ENCODE measurements at places on chromosomes 5 and 9. TPM values are rescaled to one million over a fixed set of nuclear protein-coding genes. Genes with fewer than 3 reads are reported as not detected.

DNA sequence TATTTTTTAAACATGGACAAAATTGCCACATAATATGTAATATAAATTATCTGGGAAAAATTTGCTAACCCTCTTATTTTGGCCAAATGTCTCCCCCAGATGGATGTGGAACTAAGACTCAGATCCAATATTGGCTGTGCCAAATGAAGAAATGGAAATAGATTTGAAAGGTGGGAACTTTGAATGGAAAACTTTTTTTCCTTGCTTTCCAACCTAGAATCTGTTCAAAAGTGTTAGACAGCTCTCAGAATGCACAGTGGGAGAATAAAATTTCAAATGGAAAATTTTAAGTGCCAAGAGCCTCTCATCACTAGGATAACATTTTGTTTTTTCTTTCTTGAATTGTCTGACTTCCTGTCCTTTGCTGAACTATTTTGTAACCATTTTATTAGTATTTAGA is 142.6 kb upstream of the GAS1 start:
- no peaks in the 10 kb centered on the region for H3K4me1 ChIP-seq
- no peaks in the 10 kb centered on the region for H3K36me3 ChIP-seq
- H3K27me3 ChIP-seq = no peaks in the 10 kb centered on the region
- DNase-seq = no peak
- H3K4me3 ChIP-seq = no peak overlapping the region

DNA sequence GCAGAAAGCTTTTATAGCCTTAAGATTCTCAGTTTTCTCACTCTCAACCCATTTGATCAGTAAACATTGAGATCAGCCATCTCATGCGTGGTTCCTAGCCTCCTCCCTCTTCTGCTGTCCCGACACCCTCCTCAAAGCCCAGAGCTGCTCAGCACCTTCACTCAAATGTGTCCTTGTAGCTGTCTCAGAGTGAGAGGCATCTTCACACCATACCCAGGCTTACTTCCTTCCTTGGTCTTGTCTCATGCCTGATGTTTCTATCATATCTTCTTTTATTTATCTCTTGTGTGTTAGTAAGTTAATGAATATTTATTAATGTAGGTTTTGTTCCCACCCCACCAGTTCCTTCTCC is 72.4 kb upstream of the SNX2 start:
- no peaks in the 10 kb centered on the region for H3K27me3 ChIP-seq
- no peak overlapping the region for H3K4me3 ChIP-seq
- DNase-seq = no peak
- peak overlapping the region; percentile 73 for H3K27ac ChIP-seq
- H3K36me3 ChIP-seq = no peaks in the 10 kb centered on the region

- H3K27ac ChIP-seq = no peak overlapping the region
- no peak overlapping the region for H3K4me3 ChIP-seq
- no peaks in the 10 kb centered on the region for H3K4me1 ChIP-seq
- no peaks in the 10 kb centered on the region for H3K36me3 ChIP-seq
- no peak for DNase-seq
- no peaks in the 10 kb centered on the region for H3K27me3 ChIP-seq
Observed at GRCh38 chr9:14935106-14935751, 25.0 kb upstream of the FREM1 start.

- no peak overlapping the region for H3K27ac ChIP-seq
- no peaks in the 10 kb centered on the region for H3K27me3 ChIP-seq
- H3K4me1 ChIP-seq = peaks cover 26% of the 10 kb centered on the region
- no peak for DNase-seq
- H3K4me3 ChIP-seq = no peak overlapping the region
- H3K36me3 ChIP-seq = no peaks in the 10 kb centered on the region
Observed at GRCh38 chr9:136769710-136770191, 5.4 kb upstream of the LCN15 start.

DNA sequence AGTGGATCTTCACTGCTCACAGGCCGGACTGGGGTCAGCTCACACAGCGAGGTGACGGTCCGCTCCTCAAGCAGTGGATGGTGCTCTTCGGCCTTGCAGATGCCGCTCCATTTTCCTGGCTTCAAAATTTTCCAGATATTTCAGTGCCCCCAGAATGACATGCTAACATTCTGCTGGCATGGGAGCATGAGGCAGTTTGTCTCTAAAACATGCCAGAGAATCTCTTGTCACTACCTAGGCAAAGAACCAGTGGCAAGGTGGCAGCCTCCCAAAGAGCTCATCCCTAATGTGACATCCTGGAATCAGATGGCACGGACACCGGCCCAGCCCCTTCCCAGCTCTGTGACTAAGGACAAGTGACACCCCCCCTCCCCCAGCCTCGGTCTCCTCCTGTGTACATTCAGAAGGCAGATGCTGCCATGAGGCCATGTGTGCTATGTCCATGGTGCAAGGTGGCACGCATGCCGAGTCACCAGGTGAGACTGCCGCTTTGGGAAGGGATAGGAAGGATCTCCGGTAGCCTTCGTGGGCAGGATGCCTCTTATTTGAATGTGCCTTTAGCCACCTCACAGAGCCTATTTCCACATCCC is 2.7 kb downstream of the S1PR3 start:
- no peaks in the 10 kb centered on the region for H3K36me3 ChIP-seq
- H3K27me3 ChIP-seq = no peaks in the 10 kb centered on the region
- no peaks in the 10 kb centered on the region for H3K4me1 ChIP-seq
- H3K4me3 ChIP-seq = no peak overlapping the region
- DNase-seq = no peak
- no peak overlapping the region for H3K27ac ChIP-seq

DNA sequence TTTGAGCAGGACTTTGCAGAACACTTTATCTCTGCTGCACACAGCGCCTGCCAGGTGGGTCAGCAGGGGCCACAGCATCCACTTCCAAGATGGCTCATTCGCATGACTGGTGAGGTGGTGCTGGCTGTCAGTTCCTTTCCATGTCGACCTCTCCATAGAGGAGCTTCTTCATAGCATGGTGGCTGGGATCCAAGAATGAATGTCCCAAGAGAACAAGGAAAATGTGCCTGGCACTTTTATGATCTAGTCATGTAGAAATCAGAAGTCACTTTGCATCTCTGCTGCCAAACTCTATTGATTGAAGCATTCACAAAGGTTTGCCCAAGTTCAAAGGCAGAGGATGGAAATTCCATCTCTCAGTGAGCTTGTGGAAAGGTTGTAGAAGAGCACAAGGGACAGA is 85.0 kb downstream of the GALNT10 start:
- H3K4me3 ChIP-seq = no peak overlapping the region
- H3K4me1 ChIP-seq = peaks cover 44% of the 10 kb centered on the region
- DNase-seq = no peak
- H3K27me3 ChIP-seq = no peaks in the 10 kb centered on the region

DNA sequence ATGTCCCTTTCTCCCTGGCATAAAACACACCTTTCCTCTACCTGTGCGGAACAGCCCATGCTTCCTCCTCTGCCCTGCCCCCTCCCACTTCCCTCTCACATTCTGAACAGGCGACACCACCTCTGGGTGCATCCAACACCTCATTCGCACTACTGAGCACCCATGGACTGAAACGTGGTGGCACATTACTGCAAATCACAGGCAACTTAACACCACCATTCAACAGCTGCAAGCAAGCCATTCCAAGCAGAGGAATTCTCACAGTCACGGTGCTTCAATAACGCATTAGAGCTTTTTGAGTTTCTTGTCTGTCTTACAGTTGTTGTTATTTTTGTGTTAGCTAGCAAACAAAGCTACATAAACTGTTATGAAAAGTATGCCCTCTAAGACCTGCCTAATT is 298.2 kb upstream of the TAS2R1 start:
- no peaks in the 10 kb centered on the region for H3K27me3 ChIP-seq
- no peak overlapping the region for H3K4me3 ChIP-seq
- no peak for DNase-seq
- no peaks in the 10 kb centered on the region for H3K4me1 ChIP-seq

GRCh38 chr9:72362118-72362531 is 2.9 kb downstream of the ZFAND5 start:
- H3K36me3 ChIP-seq = 0 out of 2 replicates have a peak, but pooled peaks cover 7% of the 10 kb centered on the region
- peak overlapping the region; percentile 17 for H3K27ac ChIP-seq
- no peaks in the 10 kb centered on the region for H3K27me3 ChIP-seq
- peak overlapping the region; percentile 91 for H3K4me3 ChIP-seq
- DNase-seq = no peak

DNA sequence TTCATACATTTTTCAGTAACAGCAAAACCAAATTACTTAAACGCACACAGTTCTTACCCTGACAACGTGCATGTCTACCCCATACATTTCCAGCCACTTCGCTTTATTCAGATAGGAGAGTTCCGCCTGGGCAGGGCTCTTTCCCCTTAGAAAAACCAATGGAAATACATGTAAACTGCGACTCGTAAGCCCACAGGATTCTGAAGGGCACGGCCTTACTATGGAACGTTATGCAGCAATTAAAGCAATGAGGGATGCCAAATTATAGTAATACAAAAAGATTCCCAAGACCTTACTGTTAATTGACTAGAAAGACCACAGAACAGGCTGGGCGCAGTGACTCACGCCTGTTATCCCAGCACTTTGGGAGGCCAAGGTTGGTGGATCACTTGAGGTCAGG is 64.5 kb downstream of the EPB41L4B start:
- no peak overlapping the region for H3K27ac ChIP-seq
- no peaks in the 10 kb centered on the region for H3K4me1 ChIP-seq
- no peak overlapping the region for H3K4me3 ChIP-seq
- H3K36me3 ChIP-seq = no peaks in the 10 kb centered on the region
- no peaks in the 10 kb centered on the region for H3K27me3 ChIP-seq
- no peak for DNase-seq

DNA sequence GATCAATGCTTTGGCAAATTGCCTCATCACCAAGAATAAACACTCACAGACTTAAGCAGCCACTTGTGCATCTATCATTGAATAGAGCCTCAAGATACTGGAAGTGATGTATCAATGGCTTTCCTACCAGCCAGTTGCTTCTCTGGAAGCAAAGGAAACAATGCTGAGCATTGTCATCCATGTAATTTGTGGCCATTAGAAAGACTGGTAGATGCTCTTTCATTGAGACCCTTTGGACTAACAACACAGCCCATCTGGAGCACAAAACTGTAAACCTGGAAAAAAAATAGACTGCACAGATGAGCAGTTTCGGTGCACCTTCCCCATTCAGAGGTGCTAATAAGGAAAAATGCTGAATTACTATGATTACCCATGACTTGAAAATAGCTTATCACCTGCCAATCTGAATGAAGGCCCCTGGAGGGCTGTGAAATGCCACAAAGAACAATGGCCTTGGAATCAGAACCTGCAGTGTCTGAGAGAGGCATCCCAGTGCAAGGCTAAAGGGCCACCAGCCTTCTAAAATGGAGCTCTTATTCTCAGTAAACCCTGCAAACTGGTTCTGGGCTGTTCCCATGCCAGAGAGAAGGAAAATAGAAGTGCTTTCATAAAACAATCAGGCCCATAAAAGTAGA is 127.5 kb downstream of the RFK start:
- H3K36me3 ChIP-seq = no peaks in the 10 kb centered on the region
- no peaks in the 10 kb centered on the region for H3K27me3 ChIP-seq
- no peak for DNase-seq

- H3K4me3 ChIP-seq = no peak overlapping the region
- H3K4me1 ChIP-seq = no peaks in the 10 kb centered on the region
- H3K36me3 ChIP-seq = no peaks in the 10 kb centered on the region
- DNase-seq = no peak
Observed at GRCh38 chr5:13606051-13606450, 338.4 kb downstream of the DNAH5 start.

DNA sequence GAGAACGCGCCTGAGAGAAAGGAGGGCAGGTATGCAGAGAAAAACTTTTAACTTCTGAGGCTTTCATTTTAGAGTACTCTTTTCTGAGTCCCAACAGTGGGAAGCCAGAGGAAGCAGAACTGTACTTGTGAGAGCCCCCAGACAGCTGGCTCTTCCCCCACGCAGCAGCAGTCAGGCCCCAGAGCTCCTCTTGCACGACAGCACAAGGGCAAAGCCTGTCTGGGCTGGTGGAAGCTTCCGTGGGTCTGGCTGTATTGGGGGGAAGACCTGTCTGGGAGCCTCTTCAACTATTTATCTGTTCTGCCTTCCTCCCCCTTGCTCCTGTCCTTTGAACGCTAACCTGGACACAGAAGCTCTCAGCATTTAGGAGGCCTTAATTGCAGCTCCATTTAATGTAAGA is 68.2 kb downstream of the THBS4 start:
- no peaks in the 10 kb centered on the region for H3K27me3 ChIP-seq
- DNase-seq = no peak
- H3K4me3 ChIP-seq = no peak overlapping the region
- peaks cover 3% of the 10 kb centered on the region for H3K4me1 ChIP-seq
- H3K36me3 ChIP-seq = no peaks in the 10 kb centered on the region
- H3K27ac ChIP-seq = no peak overlapping the region

NPR3 gene
- total RNA-seq = not detected

POLK gene
- total RNA-seq = 25.6 TPM

ACSL6 gene
- 0.05 TPM for total RNA-seq

STPG3 gene
- not detected for total RNA-seq

LCP2 gene
- 40.0 TPM for total RNA-seq

PCDHGA7 gene
- total RNA-seq = 0.18 TPM

TXNDC8 gene
- not detected for total RNA-seq

CBY3 gene
- not detected for total RNA-seq

RALGPS1 gene
- total RNA-seq = 3.1 TPM
